Activated naive CD4-positive, alpha-beta T cell treated with Interleukin-2 at 50 U/mL for 16 hours (primary cell): ENCODE measurements at places on chromosomes 5 and 9.

DNA sequence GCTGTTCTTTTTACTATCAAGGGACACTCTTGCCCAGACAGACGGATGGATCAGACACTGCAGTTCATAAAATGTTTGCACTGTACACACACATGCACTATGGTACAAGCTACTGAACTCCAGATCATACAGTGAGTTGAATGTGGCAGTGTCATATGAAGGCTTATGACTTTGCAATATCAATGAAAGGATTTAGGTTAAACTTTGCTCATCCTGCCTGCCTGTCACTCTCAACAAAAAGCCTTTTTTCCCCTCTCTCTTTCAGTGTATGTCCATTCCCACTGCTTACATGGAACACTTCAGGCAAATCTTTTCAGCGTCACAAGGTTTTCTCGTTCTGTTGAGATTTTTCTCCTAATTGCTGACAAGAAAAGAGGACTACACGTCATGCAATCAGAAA, 97.4 kb downstream of the BNC2 start:
- no peak for DNase-seq

GRCh38 chr5:160919626-160920025, 67.6 kb upstream of the ATP10B start:
- DNase-seq, result no peak

DNA sequence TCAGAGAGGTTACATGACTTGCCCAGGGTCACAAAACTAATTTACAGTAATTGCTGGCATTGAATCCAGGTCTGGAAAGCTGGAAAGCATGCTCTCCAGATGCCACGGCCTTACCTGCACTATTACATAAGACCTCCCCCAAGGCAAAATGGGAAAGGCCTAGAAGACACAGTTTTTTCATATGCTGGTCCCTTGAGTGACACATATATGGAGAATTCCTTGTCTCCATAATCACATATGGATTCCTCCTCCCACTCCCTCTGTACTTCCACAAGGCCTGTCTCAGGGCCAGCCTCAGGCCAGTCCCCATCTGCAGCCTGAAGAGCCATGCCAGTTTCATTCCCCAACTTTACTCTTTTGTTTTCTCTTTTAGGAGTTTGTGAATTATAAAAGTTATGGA, 28.6 kb upstream of the MEIKIN start:
- no peak for DNase-seq

- no peak for DNase-seq
Observed at GRCh38 chr5:157080286-157080685, 21.4 kb upstream of the HAVCR1 start.

DNA sequence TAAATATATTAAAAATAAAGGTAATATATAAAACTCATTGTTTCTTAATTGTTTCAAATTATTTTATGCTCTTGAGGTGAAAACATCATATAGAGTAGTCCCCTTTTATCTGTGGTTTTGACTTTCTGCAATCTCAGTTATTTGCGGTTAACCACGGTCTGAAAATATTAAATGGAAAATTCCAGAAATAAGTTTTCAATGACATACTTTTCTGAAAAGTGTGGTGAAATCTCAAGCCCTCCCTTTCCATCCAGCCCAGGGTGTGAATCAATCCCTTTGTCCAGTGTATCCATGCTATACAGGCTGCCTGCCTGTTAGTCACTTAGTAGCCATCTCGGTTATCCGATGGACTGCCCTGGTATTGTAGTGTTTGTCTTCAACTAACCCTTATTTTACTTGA, 546.7 kb upstream of the DMAC1 start:
- DNase-seq, result no peak

GRCh38 chr9:114953959-114954358, 23.6 kb upstream of the TNFSF8 start:
- DNase-seq, result no peak

DNA sequence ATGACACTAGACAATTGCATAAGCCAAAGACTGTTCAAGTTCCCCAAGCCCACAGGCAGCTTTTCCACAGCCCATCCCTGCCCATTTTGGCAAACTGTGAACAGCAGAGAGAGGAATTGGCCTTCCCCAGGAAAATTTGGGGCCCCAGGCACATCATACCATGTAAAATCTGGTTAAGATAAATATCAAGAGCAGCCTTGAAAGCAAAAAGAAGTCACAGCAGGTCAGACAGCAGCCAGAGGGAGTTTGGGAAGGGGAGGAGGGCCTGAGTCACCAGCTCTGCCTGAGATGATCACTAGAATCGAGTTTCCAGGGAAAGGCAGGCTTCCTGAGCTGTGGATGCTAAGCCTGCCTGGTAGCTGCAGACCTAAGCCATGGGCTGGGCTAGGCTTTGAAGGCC, 179.2 kb downstream of the RFK start:
- DNase-seq, result no peak
